A172 (cell line): ENCODE measurements at places on chromosomes 2 and 18. TPM values are rescaled to one million over a fixed set of nuclear protein-coding genes. Genes with fewer than 3 reads are reported as not detected.

The KIAA2012 gene
- total RNA-seq, result not detected in 2 replicates

The HOXD10 gene
- total RNA-seq, result 18.1 and 21.7 TPM in 2 replicates

The YPEL5 gene
- 91.4 and 112 TPM in 2 replicates for total RNA-seq

The CHRNA1 gene
- total RNA-seq, result not detected in 2 replicates

The ANO7 gene
- total RNA-seq, result 0.03 and 0.72 TPM in 2 replicates

The CAVIN2 gene
- total RNA-seq, result 136 and 177 TPM in 2 replicates

The RAMP1 gene
- 32.4 and 35.2 TPM in 2 replicates for total RNA-seq

The RAPH1 gene
- total RNA-seq, result 11.2 and 15.5 TPM in 2 replicates

DNA sequence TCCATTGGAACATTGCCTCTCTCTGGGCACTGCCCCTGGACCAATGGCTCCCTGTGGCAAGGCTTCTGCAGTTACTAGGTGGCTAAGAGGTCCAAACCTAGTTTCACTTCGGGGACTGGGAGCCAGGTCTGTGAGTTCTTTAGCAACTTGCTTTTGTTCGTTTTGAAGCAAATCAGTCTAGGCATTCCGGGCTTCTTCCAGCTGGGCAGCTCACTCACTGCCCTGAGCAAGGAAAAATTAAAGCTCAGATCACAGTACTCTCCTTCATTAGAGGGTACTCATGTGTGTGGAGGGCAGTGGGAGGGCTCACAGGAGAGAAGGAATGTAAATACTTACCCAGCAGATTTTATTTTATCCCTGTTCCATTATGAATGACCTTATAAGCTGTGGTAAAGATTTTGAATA lies 80.3 kb downstream of the SPP2 start:
- no peak for DNase-seq

DNA sequence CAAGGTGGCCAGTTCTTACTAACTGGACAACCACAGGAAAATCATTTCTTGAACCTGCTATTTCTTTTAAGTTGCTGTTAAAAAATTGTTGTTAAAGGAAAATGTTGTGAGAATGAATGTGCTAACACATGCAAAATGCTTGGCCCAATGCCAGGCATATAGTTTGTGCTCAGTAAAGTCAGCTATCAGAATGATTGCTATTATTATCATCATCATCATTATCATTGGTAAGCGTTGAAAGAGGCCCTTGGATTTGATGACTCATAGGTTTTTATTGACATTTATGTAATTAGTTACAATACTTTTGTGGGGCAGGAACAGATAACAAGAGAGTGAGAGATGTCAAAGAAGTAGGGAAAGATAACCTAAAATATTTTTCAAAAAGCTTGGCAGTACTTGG lies 394.2 kb upstream of the ZEB2 start:
- DNase-seq, result no peak

DNA sequence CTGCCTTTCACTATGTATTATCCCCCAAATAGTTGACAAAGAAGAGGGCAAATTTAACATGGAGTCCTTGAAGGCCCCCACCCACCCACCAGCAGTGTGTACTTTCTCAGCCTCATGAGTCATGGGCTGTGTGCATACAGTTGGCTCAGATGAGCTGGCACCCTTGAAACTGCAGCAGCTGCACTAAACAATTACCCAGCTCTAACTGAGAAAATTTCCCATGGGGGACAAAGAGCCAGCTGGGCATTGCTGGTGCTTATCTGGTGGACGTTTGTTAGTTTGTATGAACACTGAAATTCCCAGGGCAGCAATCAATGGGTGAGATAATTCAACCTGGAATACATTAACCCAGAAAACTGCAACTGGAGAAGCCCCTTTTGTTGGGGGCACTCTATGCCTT lies 131.7 kb downstream of the GCA start:
- DNase-seq, result peak; percentile 71

GRCh38 chr2:127326289-127326945 lies 32.5 kb upstream of the ERCC3 start:
- no peak for DNase-seq

GRCh38 chr2:217714287-217714751 lies 288.5 kb downstream of the TNS1 start:
- DNase-seq, result peak; percentile 55

- no peak for DNase-seq
These were observed 63.8 kb downstream of the TTC21B start for GRCh38 chr2:165889798-165890197.

DNA sequence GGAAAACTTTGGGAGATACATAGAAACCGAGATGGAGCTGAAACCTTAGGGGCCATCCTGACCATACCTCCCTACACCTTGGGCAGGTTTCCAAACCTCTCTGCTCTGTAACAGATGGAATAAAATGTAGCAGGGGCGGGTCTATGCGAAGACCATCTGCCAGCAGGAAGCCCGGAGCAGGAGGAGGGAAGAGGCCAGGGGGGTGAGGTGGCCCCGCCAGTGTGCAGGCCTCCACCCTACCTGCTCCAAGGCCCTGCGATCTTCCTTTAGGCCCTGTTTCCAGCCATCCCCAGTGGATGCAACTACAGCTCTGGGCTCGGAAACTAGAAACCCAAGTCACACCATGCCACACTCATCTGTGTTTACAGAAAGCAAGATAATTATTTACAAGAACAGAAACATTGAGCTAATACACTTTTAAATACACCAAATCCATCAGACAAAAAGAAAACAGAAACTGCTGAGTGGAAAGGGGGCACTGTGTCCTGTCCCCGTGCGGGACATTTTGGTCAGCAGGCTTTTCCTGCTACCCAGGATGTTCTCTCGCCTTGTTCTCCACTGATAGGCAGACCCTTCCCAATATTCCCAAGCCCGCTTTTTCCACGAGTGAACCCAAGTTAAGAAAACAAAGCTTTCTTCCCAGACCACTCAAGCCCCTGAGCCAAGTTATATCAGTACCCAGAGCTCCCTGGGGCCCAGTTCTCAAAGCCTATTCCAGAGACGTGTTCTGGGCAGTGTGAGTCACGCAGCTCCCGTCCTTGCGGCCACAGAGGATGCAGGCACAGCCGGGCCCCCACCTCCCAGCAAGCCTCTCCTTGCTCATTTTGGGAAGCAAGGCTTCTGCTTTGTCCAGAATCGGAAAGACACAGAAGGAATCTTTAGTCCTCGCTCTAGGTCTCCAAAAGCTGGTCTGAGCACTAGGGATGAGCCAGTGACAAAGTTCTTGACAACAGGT lies 17.3 kb downstream of the CIB4 start:
- DNase-seq, result no peak

GRCh38 chr18:75502286-75502685 lies 74.8 kb upstream of the SMIM21 start:
- DNase-seq, result no peak

DNA sequence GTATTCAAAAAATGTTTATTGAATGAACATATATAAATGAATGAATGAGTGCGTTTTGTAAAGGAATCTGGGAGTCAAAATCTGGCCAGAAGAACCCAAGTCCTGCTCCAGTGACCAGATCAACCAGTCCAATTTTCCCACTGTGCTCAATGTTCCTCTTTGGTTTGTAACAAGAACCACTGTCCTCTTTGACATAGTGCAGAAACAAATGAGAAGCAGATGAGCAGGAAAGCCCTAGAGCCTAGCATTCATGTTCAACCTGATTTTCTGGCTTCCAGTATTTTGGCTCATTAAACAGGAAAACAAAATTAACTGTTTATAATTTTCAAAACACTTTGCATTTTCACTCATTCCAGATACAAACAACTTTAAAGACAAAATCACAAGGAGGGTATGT lies 23.2 kb downstream of the FAM124B start:
- DNase-seq, result no peak

GRCh38 chr2:160372010-160372356 lies 121.6 kb downstream of the RBMS1 start:
- DNase-seq, result no peak

DNA sequence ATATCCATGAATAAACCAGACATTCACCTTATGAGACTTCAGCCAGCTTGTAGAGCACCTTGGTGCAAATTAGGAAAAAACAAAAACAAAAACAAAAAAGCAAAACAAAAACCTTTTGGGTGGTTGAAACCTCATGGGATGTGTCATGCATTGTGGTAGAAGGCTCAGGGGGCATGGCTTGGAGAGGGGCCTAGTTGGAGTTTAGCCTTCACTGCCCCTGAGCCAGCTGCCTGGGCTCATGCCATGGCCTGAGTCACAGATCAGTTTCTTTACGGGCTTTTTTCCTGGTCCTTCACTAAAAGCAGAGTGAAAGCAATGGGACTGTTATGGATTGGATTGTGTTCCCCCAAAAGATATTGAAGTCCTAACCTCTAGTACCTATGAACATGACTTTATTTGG lies 22.0 kb upstream of the DAPL1 start:
- DNase-seq, result peak; percentile 18

GRCh38 chr2:238027058-238027457 lies 33.7 kb upstream of the SCLY start:
- DNase-seq, result no peak

DNA sequence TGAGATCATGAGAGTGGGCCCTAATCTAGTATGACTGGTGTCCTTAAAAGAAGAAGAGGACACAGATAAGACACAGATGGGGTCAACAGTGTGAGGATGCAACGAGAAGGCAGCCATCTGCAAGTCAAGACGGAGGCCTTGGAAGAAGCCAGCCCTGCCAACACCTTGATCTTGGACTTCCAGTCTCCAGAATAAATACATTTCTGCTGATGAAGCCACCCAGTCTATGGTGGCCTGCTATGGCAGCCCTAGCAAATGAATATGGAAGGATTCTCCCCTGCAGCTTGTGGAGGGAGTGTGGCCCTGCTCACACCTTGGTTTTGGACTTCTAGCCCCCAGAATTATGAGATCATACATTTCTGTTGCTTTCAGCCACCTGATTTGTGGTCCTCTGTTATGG lies 12.3 kb downstream of the CTIF start:
- no peak for DNase-seq

DNA sequence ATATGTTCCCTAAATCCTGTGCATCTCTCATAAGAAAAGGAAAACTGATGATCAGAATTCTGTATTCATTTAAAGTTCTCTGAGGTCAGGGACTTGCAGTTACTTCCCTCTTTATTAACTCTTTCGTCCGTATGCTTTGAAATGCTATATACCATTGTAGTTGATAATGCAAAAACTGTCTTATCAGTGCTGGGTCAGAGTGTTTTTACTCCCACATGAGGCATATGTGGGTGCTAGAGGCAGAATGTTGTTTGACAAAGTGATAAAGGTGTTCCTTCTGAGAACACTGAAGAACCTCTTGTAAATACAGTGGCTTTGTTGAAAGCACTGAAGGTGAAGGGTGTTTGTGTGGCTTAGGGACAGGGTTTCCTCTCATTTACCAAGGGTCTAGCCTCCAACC lies 136.5 kb upstream of the NFATC1 start:
- DNase-seq, result no peak

GRCh38 chr2:107068069-107068916 lies 182.3 kb upstream of the ST6GAL2 start:
- DNase-seq, result no peak

GRCh38 chr2:133675-134593 lies 87.6 kb upstream of the FAM110C start:
- DNase-seq, result no peak

GRCh38 chr2:86398500-86399474 lies 42.4 kb upstream of the KDM3A start:
- no peak for DNase-seq

DNA sequence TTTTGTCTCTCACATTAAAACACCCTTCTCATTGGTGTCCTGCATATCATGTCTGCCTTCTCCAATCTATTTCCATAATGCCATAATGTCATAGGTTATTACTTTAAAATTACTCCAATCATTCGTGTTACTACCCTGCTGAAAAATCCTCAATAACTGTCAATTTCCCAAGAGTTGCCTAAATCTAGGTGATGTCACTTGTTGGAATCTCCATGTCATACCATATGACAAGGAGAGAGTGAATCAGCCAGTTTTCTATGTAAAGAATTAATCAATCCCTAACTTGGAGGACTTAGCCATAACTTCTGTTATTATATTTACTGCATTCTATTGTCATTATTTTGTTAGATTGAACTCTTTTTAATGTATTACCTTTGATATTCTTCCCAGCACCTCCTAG lies 62.5 kb downstream of the PHLPP1 start:
- DNase-seq, result no peak

DNA sequence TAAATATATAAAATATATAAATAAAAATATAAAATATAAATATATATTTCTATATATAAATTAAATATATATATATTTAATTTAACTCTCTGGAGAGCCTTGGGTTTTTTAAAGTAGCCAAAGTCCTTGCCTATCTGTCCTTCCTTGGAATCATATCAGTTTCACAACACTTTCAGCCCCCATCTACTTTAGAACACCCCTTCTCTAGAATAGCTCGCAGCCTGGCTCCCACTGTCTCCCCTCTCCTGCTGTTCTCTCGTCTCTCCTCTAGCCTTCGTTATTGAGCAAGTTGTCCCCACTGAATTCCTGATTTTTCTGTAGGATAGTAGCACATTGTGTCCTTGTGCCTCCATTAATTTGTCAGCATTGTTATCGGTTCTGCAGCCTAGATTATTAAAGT lies 677.0 kb downstream of the RNF144A start:
- no peak for DNase-seq

DNA sequence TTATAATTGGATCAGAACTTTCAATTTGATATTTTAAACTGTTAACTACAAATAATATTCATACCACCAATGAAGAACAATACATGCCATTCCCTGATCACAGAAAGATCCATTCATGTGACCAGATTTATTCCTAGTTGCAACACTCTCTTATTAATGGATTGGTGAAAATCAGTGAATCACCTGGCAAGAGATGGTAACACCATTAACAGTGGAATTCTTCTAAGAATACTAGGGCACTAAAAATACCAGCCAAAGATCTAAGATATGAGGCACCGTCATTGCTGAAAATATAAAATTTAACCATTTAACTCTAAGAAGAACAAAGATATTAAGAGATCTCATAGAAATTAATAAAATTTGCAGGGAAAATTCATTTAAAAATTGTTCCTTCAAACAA lies 58.1 kb downstream of the MAP4K3 start:
- no peak for DNase-seq

DNA sequence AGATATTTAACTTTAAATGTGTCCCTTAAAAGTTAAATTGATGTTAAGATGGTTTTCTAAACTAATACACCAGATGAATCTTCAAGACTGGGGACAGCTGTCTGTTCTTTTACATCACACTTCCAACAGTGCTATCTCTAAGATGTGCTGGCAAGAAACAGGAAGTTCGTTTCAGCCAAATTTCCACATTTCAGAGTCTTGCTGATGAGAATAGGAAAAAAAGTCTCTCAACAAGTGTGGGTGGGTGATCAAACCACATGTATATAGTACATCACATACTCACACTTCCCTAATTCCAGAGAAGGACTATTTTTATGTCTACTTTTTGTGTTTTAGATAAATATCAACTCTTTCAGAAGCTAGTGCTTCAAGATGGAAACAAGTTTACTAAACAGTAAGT lies 1712.8 kb upstream of the TMEFF2 start:
- DNase-seq, result no peak

GRCh38 chr2:151669585-151670081 lies 64.6 kb downstream of the NEB start:
- DNase-seq, result no peak

- no peak for DNase-seq
These were observed 29.0 kb downstream of the TNFRSF11A start for GRCh38 chr18:62354151-62354550.
